ENCODE measurements at places on chromosomes 3 and 15.
A peak's percentile ranks its signal among the peaks of the same experiment; 100 is the strongest.

DNA sequence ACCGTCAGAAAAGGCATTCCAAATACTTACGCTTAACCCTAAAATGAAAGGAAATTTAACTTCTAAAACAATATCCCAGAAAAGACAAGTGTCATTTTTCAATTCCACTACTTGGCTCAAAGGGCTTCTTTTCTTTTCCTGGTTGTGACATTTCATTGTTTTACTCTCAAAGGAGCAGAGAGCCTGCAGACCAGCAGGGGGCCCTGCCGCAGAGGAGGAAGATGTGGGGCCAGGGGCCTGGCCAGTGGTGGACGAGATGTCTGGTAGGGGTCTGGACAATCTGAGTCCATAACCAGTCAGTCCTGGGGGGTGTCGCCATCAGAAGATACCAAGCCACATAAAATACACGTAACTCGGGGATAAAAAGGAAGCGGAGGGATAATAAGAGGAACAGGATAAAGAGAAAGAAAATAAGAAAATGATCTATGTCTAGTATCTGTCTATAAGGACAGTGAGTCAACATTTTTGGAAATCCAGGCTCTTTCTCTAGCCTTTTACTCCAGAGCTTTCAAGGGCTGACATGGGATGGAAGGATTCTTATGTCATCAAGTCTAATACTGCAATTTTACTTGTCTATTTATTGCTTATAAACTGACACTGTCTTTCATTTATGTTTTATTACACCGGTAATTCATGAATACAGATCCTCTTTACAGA lies 54.2 kb upstream of the ARHGEF3 start:
- DNase-seq: peak; percentile 44

DNA sequence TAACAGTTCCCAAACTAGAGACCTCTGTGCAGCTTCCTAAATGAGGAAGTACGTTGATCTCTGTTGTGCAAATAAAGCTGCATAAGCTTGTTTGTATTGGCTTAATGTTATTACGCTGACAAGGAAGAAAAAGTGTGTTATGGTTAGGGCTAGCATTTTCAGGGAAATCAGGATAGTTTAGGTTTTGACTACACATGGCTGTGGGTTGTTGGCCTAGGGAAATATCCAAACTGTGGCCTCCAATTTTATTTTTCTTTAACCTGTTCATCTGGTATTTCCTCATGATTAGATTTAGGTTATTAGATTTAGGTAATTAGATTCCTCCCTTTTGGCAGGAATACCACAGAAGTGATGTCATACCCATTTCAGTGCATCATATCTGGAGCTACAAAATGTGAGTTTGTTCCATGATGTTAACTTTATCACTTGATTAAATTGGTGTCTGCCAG lies 8.7 kb upstream of the MCCC1 start:
- DNase-seq: no peak

- no peak for DNase-seq
Observed at GRCh38 chr15:46297766-46298165, 662.9 kb downstream of the SQOR start.

DNA sequence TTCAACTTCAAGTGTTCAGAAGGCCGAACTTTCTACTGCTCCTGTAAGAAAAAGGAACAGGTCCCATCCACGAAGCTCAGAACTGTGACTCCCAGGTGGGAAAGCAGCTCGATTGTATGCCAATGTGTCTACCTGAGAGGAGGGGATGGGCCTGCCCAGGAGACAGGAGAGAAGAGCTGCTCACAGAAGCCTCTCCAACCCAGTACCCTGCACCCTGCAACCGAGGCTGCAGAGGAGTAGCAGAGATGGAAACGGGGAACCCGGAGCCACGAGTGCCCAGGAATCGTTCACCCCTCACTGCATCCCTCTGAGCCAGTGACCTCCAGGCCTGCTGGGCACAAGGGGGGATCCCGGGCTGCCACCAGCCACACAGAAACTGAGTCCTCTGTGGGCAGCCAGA lies 86.5 kb upstream of the PRR23E start:
- no peak for DNase-seq

GRCh38 chr3:111831840-111832239 lies 27.2 kb upstream of the PHLDB2 start:
- no peak for DNase-seq

DNA sequence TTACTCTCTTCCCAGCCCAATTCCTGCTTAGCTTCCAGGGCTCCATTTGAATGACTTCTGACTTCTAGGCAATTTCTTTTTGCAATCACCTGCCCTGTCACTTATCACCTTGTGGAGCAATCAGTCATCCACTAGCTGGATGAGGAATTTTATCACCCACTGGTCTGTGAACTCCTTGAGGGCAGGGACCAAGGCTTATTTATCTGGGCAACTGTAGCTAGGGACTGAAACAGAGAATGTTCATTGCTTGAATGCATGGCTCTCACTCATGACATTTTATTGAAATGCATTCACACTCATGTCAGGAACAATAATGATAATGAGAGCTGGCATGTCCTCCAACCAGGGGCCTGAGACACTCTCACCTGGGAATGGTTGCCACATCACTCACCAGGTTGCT lies 15.5 kb downstream of the TNFAIP8L3 start:
- no peak for DNase-seq

DNA sequence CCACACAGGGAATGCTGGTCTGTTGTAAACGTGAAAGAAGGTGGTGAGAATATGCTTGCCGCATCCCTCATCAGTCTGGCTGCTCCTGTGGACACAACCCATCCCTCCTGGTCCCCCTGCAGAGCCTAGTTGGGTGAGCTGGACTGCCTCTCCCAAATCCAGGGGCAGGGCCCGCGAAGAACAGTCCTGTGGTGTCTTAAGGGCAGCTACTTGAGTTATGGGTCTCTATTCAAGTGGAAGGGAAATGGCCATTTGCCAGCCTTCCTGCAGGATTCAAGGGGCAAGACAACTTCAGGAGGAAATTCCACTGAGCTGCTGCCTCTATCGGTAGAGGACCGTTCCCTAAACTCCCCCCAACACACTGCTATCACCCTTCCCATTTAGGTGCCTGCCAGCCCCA lies 98.9 kb downstream of the IQSEC1 start:
- no peak for DNase-seq

DNA sequence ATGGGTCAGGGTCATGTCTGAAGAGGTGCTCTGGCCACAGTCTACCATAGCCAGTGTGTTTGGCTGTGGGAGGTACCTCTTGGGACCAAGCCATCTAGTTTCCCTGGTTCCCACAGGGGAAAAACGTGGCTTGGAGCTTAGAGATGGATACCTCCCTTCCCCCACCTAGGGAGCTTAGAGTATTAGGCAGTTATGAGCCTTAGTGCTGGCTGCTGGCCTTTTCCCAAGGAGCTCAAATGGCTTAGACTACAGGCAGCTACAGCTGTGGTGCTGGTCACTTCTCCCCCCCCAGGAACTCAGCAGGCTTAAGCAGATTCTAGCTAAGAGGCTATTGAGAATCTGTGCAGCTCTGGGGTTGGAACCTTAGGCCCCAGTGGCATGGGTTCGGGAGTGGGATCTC lies 591.2 kb downstream of the NSUN3 start:
- no peak for DNase-seq

DNA sequence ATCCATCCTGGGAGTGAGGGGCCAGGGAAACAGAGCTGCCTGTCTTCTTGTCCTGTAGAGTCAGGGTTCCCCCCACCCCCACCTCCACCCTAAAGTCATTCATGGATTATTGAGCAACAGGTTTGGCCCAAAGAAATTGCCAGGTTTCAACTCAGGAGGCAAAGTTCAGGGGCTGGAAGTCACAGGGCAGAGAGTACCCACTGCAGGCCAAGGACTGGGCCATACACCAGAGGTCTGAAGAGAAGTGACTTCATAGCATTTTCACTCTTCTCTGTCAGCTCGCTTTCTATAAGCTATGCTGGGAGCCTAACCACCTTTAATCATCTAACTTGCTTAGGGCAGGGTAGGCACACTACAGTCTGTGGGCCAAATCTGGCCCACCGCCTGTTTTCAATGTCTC lies 50.1 kb downstream of the STARD5 start:
- DNase-seq: no peak

DNA sequence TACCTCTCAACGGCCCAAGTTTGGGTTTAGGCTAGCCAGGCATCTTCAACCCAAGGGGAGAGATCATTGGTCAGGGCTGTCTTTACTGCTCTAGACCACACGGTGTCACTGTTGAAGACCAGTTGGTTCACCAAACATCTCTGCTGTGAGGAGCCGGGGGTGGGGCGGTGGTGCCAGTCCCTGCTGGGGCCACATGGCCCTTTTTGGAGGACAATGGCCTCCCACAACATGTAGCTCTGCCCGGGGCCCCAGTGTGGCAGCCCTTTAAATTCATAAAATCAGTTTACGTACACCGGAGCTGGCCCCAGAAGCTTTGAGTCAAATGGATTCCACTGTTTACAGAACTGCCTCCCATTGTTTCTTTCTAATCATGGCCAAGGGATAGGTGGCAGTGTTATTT lies 19.1 kb upstream of the TM4SF18 start:
- DNase-seq: peak; percentile 30

GRCh38 chr15:99631255-99631654 lies 65.5 kb downstream of the MEF2A start:
- no peak for DNase-seq

GRCh38 chr3:121167374-121168139 lies 259.6 kb downstream of the STXBP5L start:
- DNase-seq: no peak

All from activated naive CD8-positive, alpha-beta T cell treated with anti-CD3 and anti-CD28 coated beads, Interleukin-2, amount 10 ng/mL, durations not matched to agents 7 days and 5 days (primary cell).